Smooth muscle cell of trachea (primary cell): ENCODE measurements at places on chromosomes 7 and 10. TPM values are rescaled to one million over a fixed set of nuclear protein-coding genes. Genes with fewer than 3 reads are reported as not detected.

Gene MMS19
- total RNA-seq, result 87.3 and 97.9 TPM in 2 replicates

Gene ANKRD61
- total RNA-seq, result not detected in 2 replicates

Gene CACUL1
- 25.3 and 34.0 TPM in 2 replicates for total RNA-seq

Gene ANXA8L1
- 0.44 TPM in 1 of 2 replicates, not detected in the other for total RNA-seq

Gene MMP21
- 0.17 TPM in 1 of 2 replicates, not detected in the other for total RNA-seq

Gene MEOX2
- 0.83 and 6.1 TPM in 2 replicates for total RNA-seq

Gene PALD1
- 0.66 and 0.73 TPM in 2 replicates for total RNA-seq

Gene BCAP29
- total RNA-seq, result 34.6 and 67.5 TPM in 2 replicates

Gene OR2A12
- not detected in 2 replicates for total RNA-seq

Gene AKR1C2
- 51.9 and 62.1 TPM in 2 replicates for total RNA-seq

Gene CYP3A4
- total RNA-seq, result not detected in 2 replicates

Gene MYPN
- total RNA-seq, result 0.15 and 0.33 TPM in 2 replicates

Gene LRRC17
- 82.2 and 143 TPM in 2 replicates for total RNA-seq

Gene ASAH2
- total RNA-seq, result 0.17 and 0.29 TPM in 2 replicates

Gene MRLN
- total RNA-seq, result not detected in 2 replicates

Gene ELOVL3
- 0.83 TPM in 1 of 2 replicates, not detected in the other for total RNA-seq

Gene ADAM12
- 28.8 and 34.4 TPM in 2 replicates for total RNA-seq
